ENCODE measurements at places on chromosomes 2 and 18.

DNA sequence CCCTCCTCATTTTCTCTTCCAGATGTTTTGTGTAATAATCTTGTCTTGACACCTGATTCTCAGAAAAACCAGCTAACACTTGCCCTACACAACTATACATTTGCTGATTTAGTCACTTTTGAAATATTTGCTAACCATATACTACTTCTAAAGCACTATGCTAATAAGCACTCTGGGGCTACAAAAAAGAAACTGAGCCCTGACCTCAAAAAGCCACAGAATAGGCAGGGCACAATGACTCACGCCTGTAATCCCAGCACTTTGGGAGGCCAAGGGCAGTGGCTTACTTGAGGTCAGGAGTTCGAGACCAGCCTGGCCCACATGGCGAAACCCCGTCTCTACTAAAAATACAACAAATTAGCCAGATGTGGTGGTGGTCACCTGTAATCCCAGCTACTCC lies 266.0 kb downstream of the RAD51AP2 start:
- no peak for DNase-seq

GRCh38 chr2:74076074-74076470 lies 71.6 kb downstream of the BOLA3 start:
- DNase-seq = no peak

- DNase-seq = no peak
These were observed 607.1 kb downstream of the ADCYAP1 start for GRCh38 chr18:1511619-1512311.

- DNase-seq = no peak
These were observed 227.1 kb upstream of the ID2 start for GRCh38 chr2:8454797-8455196.

GRCh38 chr2:122737429-122738077 lies 982.1 kb downstream of the TSN start:
- DNase-seq = no peak

- DNase-seq = no peak
These were observed 75.3 kb downstream of the EPAS1 start for GRCh38 chr2:46372475-46372874.

DNA sequence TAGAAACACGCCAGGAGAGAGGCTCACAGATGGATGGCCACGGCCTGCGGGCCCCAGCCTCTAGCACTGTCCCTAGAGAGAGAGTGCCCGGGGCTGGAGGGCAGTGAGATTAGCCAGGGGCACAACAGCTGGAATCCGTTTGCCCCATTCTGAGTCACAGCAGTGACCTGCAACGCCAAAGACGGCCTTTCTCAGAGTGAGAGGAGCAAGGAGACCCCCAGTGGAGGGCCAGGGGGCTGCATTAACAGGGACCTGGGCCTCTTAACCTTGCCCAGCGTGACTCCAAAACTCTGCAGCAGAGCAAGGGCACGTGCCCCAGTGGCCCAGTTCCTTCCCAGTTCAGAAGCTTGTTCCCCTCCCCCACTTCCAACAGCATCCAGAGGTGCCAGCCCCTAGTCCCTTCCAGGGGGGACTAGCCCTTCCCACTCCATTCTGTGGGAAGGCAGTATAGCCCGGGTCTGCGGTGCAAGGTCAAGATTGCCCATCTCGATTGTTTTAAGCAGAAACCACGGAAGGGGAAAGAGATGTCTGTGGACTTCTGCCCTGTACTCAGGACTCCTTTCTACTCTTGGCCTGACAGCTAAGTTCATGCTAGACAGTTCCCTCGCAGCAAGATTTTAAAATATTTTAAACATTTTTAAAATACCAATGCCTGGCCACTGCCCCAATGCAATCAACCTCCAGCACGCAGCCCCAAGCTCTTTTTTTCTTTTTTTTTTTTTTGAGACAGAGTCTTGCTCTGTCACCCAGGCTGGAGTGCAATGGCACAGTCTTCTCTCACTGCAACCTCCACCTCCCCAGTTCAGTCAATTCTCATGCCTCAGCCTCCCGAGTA lies 50.9 kb upstream of the BIN1 start:
- DNase-seq = no peak

GRCh38 chr2:23621616-23622015 lies 236.6 kb downstream of the KLHL29 start:
- DNase-seq = no peak

- DNase-seq = no peak
These were observed 53.9 kb downstream of the INHBB start for GRCh38 chr2:120399889-120400240.

GRCh38 chr2:84613082-84613481 lies 96.8 kb downstream of the DNAH6 start:
- no peak for DNase-seq

DNA sequence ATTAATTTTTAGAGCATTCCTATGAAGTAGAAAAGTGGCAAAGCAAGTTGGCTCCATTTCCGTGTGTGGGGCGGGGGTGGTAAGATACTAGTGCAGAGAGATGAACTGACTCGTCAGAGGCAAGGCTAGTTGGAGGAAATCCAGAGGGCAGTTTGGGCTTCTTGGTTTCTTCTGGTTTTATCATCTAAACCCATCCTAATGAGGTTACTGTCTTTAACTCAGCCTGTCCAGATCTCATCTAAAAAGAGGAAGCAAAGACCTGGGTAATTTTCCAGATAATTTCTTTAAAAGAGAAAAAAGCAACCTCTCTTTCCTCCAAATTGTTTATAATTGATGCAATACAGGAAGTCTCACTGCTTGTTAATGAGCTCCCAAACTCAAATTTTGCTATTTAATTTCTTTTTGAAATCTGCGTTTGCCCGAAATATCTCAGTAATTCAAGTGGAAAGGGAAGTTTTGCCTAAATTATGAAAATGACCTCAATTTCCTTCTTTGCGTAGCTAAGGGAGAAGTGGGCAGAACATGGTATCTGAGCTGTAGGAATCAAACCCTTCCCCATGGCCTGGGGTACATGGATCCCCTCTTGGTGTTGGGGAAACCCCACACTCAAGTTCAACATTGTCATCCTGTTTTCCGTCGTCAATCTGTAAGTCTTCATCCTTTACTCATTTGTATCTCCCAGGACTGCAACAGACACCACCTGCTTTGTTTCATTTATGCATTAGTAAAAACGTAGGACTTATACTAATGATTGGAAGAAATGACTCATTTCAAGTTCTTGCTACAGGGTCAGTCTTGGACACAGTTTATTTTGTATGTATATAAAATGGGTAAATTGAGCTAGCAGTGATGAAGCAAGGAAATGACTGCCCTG lies 89.1 kb upstream of the KLF7 start:
- DNase-seq = no peak

DNA sequence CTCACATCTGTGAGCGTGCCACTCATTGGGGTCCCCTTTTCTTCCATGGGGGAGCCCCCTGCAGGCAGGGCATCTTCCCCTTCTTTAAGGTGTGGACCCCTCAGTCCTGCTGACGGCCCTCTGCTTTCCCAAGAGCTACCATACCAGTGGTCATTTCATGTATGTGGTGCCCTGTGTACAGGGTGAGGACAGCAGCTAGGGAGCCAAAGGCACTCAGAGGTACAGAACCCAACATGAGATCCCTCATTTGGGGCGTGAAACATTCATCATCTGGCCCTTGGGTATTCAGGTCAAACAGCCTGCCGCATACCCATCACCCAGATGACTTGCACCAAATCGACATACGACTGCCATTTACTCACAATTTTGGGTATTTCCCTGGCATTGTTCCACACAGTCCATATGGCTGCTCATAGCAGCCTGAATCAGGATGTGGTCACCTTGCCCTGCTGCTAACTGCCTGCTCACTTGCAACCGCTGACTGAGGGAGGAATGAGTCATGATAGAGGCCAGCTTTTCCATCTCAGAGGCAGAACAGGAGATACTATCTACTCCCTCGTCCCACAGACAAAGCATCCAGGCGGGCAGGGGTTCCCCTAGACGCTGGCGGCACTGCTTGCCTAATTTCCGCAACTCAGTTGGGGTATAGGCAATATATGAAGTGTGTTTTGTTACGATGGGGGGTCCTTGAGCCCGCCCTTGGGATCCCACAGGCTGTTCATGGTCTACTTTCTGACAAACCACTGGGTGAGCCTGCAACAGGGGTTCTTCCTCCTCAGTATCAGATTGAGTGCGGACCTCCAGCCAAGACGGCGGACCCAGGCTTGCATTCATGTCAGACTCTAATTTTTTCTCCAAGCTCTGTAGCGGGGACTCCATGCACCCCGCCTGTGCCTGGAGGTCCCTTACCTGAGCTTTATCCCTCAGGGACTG lies 228.6 kb downstream of the SATB2 start:
- no peak for DNase-seq

DNA sequence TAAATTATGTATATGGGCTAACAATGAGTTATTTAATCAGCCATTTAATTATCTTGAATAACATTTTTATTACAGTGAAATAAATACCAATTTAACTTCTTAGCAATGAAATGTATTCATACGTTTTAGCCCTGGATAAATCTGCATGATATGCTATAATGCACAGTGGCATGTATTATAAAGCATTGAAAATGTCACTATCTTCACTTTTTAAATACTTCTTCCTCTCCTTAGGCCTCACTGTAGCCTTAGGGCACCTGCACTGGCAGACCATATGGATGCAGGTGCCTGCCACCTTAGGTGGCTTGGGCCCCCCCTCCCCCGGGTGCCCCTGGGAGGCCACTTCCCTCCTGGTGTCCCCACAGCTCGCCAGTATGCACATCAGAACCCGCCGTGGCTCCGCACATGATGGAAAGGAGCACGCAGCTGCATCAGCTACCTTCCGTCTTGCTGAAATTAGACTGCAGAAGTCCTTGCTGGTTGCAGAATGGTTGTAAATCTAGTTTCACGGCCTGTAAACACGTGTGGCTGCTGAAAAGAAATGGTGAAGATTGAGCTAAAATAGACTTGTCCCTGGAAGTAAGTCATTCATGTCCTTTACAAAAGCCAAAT lies 56.7 kb downstream of the ADI1 start:
- no peak for DNase-seq

- no peak for DNase-seq
These were observed 682.7 kb upstream of the RAB6C start for GRCh38 chr2:129296806-129297205.

All from stimulated activated CD4-positive, alpha-beta T cell treated with anti-CD3 and anti-CD28 coated beads, Interleukin-15, amount 100 ng/mL, for 1 hour (primary cell).